ENCODE measurements at places on chromosomes 12 and 14.

DNA sequence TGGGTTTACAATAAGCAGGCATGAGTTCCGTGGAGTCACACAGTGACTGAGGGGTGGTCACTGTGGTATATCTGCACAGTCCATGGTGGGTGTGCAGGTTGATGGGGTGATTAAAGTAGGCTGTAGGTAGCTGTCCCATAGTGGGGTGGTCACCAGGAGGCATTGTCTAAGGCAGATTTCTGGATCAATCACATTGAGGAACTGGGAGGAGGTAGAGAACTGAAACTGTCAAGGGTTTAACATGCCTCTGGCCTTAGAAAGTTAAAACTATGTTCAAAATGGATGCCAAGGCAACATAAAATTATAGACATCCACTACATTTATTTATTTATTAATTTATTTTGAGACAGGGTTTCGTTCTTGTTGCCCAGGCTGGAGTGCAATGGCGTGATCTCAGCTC, 8.3 kb downstream of the ADCK1 start:
- no peak for DNase-seq

DNA sequence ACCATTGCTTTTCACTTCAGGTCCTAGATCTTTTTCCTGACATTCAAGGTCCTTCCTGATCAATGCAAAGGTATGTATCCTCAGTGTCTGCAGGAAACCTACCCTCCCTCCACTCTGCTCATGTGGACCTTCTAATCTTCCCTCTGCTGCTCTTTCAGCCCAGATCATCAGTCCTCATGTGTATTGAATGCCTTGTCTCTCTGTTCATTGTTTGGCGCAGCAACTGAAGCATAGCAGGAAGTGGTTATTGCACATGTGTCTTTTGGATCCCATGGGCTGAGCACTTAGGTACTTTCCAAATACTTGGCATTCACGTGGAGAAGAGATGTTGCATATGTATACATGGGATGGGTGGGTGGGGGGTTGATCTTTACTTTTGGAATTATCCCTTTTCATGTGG, 4.3 kb upstream of the NIN start:
- no peak for DNase-seq

DNA sequence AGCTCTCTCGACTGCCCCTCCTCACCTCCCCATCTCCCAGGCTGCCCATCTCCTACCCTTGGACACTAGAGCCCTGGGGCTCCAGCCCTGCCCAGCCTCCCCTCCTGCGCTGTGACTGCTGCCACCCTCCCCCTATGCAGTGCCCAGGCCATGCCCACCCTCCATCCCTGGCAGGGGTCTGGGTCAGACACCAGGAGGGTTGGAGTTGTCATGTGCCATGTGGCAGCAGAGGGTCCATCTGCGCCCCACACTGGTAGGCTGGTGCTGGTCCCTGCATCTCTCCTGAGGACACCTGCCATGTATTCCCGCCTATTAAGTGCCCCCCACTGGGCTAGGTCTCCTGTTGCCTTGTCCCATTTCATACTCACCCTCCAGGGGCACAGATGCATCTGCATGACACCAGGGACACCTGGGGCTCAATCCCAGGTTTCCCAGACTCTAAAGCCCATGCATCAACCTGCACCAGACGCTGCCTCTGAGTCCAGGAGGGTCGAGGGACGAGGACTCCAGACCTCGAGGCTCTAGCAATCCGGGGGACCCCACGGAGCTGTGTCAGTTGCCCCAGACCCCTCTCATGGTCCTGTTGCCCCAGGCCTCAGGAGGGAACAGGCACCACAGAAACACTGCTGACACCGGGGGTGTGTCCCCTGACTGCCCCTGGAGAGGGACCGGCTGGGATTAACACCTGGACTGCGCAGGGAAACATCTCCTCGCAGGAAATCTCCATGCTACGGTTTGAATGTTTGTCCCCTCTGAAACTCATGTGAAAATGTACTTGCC, 23.4 kb upstream of the SFSWAP start:
- DNase-seq, result no peak

- no peak for DNase-seq
Observed at GRCh38 chr12:96897421-96897820, 9.6 kb upstream of the NEDD1 start.

- DNase-seq, result no peak
Observed at GRCh38 chr12:46549527-46550265, 177.1 kb upstream of the SLC38A2 start.

DNA sequence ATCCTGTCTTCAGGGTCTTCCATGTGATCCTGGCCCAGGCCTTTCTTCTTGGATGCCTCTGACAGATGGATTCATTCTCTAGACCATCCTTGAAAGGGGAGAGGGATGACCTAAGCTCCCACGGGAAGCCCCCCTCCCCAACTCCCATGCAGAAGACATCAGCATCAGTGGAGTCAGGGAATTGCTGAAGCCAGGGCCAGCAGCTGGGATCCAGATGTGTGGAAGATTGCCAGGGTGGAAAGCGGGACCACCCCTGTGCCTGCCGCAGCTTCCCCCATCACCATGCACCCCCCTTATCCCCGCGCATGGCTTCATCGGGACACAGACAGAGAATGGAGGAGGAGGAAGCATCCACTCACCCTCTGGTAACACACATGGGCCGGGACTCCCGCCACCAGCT, 183.6 kb upstream of the PRMT8 start:
- DNase-seq, result no peak

DNA sequence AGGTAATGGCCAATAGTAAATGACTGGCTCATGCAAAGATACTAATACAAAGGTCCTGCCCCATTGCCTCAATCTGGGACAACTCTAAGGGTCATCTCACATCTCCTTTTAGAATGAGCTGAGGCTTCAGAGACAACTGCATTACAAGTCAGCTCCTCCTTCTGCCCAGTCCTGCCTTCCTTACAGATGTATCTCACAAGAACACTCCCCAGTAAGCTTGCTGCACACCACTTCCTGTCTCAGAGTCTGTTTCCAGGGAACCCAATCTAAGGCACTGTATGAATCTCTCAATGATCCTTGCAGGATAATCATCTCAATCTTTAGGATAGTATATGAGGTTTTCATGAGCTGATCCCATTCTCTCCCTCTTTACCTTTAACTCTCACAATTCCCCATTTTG, 57.8 kb upstream of the ZDHHC17 start:
- DNase-seq, result no peak

Data from astrocyte of the cerebellum (primary cell).